ENCODE measurements at places on chromosomes 6 and 20.

DNA sequence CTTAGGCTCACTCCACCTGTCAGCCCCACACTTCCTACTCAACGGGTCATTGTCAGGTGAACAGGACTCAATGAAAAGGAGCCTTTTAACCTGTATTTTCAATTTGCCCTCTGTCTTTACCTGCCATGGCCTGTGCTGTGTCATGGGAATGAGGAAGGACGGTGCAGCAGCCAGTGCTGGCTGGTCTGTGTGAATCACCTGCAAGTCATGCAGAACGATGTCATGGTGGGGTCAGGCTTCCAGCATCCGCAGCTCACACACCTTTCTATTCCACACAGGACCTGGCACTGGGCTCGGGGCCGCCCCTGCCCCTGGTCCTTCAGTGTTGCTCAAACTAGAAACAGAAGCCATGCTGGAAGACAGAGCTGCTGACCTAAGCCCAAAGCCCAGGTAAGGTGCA is 188.7 kb upstream of the GMDS start:
- DNase-seq: no peak

- peak; percentile 77 for DNase-seq
These were observed 8.8 kb downstream of the RANBP9 start for GRCh38 chr6:13702809-13703302.

DNA sequence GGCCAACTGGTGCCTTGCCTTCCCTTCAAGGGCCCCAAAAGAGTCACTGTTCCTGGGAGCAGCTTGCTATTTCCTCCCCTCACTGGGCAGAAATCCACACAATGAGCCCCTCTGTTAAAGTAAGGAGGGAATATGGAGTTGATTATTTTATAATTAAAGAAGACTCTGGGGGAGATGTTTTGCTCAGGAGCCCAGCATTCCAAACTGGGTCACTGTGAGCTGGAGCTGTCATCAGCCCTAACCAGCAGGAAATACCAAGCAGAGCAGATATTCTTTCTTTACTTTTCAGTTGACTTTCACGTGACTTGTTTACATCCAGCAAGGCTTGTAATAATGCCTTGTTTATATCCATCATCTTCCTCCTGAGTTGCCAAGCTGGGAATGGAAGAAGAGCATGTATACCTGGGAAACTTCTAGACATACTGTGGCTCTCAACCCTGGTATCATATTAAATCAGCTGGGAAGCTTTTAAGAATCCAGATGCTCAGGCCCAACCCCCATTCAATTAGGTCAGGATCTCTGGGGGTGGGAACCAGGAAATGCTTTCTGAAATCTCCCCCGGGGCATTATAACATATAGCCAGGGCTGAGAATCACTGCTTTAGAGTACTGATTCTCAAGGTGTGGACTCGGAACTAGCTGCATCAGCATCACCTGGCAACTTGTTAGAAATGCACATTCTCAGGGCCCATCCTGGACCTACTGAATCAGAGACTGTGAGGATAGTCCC is 175.6 kb upstream of the MYLIP start:
- no peak for DNase-seq

DNA sequence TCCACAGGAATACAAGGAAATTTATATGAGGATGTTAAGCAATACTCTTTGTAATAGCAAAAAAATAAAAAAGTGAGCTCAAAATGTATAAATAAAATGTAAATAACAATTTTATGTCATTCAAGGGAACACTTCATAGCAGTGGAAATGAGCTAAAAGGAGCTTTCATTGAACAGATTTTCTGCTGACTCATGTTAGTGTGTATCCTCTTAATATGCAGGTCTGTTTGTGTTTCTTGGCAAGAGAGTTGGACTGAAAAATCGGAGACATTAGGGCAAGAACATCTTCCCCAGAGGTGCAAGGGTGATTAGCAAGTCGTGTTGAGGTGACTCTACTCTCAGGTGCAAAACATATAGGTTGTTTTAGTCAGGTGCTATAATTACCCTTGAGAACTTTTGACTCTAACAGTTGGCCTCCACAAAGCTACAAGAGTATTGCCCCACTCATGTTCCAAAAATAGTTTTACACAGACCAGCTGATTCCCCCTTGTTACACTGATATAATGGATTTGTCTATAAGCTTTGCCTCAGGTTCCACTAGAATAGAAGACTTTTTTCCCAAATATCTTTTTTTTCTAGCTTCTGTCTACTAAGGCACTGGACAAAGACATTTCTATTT is 702.9 kb downstream of the TENT5A start:
- DNase-seq: no peak

GRCh38 chr6:109010705-109011102 is 83.9 kb downstream of the SESN1 start:
- no peak for DNase-seq

DNA sequence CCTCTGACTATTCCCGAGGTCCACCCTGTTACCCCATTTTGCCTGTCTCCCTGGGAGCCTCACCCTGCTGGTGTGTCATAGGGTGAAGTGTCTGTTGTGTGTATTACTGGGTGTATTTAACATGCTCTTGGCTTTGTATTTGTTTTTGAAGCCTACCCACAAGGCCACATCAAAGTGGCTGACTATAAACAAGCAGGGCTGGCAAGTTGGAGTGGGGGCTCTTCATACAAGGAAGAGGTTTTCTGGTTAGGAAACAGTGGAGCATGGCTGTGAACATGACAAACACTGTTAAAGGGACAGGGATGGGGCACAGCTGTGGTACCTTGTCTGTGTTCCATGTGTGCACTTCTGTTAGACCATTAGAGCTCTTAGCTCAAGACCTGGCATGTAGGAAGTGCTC is 26.3 kb downstream of the HECA start:
- DNase-seq: no peak

DNA sequence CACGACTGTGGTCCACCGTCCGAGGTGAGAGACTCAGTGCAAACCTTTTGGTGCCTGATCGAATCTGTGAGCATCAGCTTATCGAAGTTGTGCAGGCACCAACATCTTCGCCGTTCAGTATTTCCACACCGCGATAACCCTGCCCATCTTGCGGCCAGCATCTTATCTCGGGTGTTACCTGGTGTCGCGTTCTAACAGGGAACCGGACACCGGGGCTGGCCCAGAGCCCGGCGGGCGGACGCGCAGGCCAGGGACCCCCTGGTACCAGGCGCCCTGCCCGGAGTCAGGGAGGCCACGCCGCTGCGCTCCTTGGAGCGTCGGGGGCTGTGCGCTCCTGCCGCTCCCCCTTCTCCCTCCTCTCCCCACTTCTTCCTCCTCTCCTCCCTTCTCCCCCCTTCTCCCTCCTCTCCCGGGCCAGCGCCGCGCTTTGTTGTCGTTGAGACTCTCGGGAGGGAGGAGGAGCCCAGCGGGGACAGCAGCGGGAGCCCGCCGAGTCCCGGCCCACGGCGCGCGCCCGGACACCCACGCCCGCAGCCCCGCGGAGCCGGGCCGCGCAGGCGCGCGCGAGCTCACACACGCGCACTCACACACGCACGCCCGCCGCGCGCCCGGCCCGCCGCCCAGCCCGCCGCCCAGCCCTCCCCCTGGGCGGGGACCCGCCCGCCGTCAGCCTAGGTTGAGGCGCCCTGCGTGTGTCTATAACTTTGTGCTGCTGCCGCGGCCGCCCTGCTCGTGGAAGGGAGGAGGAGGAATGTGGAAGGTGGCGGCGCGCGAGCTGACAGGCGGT is 1.4 kb upstream of the FOXO3 start:
- DNase-seq: peak; percentile 78

- DNase-seq: no peak
These were observed 44.6 kb downstream of the APCDD1L start for GRCh38 chr20:58470336-58471192.

- peak; percentile 66 for DNase-seq
These were observed 16.9 kb upstream of the PTCRA start for GRCh38 chr6:42898891-42899361.

GRCh38 chr6:168264593-168265335 is 54.8 kb downstream of the DACT2 start:
- no peak for DNase-seq

- DNase-seq: no peak
These were observed 236.8 kb downstream of the DLL1 start for GRCh38 chr6:170053966-170054661.

- DNase-seq: no peak
These were observed 147.7 kb downstream of the ZNF217 start for GRCh38 chr20:53445932-53446331.

DNA sequence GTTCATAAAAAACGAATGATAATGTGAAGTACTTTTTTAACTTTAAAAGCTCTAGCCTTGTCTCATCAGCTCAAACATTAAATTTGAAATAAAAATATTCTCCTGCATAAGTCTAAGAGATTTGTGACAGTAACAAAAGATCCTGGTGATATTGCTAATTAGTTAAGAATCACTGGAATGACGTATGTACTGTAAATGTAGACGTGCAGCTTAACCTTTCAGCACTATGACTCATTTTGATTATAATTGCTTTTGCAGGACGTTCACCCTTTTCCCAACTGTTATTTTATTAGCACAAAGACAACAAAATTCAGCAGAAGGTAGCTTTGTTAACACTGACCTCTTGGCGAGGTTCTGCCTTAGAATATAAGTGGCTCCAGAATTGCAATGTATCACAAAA is 68.6 kb downstream of the TENT5A start:
- no peak for DNase-seq

- no peak for DNase-seq
These were observed 27.7 kb downstream of the HIVEP1 start for GRCh38 chr6:12039540-12040459.

- peak; percentile 56 for DNase-seq
These were observed 117.6 kb downstream of the JPH2 start for GRCh38 chr20:44069203-44070011.

GRCh38 chr6:168866534-168866933 is 387.1 kb downstream of the THBS2 start:
- no peak for DNase-seq

DNA sequence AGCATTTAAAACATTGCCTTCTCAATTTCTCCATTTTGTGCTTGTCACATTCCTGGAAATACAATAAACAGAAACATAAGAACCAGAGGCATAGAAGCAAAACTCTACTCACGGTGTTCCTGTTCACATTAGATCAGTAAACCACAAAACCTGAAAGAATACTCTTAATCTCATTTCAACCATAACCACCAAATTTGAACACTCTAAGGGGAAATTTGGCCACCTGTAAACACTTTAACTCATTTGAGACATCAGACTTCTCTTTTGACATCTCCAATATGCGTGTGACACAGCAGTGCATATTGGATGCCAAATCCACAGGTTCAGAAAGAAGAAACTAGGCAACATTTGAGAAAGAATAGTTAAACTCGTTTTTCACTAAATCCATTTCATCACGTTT is 153.8 kb upstream of the IRAK1BP1 start:
- no peak for DNase-seq

DNA sequence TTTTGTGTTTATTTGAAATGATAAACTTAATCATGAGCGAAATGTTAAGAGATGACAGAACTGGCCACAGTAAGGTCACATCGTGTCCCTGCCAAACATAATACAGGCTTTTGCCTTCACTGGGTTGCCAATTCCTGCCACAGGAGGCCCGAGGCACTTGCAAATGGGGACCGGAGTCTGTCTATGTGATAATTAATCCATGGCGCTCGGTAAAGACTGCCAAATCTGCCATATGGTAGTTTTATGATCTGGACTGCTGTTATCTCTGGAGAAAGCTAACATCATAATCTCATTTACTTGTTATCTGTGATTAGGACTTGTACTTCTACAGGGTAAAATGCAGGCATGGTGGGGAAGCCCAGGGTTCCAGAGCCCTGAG is 170.5 kb upstream of the TSHZ2 start:
- no peak for DNase-seq

DNA sequence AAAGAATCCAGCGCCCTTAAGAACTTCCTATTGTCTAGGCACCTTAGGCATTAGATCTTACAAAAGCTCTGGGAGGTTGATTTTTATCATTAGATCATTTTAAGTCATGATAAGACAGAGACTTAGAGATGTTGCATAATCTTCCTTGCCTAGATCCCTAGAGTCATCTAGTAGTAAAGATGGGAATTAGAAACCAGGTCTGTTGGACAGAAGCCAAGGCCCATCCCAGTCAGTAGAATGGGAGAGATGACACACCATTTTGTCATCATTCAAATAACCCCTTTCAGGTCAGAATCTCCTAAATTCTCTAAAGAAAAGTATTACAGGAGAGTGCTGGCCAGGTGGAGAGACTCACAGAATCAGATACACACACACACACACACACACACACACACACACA is 579.1 kb downstream of the BMP2 start:
- DNase-seq: no peak

DNA sequence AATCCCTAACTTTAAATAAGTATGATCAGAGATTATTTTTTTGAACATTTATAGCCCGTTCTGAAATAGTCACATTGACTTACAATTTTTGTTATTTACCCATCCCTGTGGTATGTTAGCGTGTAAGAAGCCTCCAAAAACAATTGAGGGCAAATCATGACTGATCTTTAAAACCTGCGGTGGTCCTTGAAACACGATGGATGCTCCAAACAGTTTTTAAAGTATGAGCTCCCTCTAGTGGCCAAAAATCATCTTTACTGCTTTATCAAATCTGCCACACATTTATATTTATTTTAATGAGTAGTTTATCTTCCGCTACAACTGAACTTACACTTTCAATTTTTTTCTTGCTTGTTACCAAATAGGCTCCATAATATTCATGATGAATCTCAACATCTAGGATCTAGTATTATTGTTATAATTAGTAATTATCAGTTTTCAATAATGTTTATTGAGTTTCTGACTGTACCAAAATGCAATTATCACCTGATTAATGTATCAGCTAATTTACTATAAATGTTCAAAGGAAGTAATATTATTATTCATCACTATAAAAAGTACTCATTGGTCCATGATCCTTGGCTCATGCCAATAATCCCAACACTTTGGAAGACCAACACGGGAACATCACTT is 52.2 kb downstream of the MARCKS start:
- DNase-seq: peak; percentile 8

Data from CD14-positive monocyte (primary cell).